T1000 (cell line): ENCODE measurements at places on chromosomes 4 and X.

- no peak for DNase-seq
These were observed 164.7 kb downstream of the PCDH18 start for GRCh38 chr4:137367620-137368019.

DNA sequence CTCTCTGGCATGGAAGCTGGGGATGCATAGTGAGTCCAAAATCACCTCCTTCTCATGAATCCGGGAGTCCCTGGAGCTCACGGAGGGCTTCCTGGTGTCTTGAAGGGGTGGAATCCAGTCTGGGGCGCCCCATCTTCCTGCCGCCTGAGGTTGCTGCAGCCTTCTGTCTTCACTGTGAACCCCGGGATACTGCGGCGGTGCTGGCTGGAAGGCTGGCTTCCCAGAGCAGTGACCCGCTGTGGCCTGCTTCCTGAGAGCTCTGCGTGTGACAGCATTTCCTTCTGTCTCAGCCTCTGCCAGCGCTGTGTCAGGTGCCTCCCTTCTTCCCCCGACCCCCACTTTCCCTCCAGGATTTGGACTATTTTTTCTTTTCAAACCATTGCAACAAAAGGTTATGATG lies 98.8 kb upstream of the STOX2 start:
- no peak for DNase-seq

- DNase-seq: no peak
These were observed at the start of gene LRP2BP for GRCh38 chr4:185395238-185395955. TSS of gene LRP2BP (minus strand) at chr4:185395924. CDS start at chr4:185378186, 17,738 bp downstream.

DNA sequence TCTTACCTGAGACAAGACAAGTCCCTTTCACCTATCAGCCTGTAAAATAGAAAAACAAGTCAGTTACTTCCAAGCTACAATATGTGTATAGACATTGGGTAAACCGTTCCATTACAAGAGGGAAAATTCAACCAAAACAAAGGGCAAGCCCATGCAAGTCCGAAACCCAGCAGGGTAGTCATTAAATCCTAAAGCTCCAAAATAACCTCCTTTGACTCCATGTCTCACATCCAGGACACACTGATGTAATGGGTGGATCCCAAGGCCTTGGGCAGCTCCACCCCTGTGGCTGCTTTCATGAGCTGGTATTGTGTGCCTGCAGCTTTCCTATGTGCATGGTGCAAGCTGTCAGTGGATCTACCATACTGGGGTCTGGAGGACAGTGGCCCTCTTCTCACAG lies 14.7 kb upstream of the FAM47B start:
- no peak for DNase-seq

GRCh38 chr4:78953769-78954666 lies 14.8 kb upstream of the PAQR3 start:
- no peak for DNase-seq

DNA sequence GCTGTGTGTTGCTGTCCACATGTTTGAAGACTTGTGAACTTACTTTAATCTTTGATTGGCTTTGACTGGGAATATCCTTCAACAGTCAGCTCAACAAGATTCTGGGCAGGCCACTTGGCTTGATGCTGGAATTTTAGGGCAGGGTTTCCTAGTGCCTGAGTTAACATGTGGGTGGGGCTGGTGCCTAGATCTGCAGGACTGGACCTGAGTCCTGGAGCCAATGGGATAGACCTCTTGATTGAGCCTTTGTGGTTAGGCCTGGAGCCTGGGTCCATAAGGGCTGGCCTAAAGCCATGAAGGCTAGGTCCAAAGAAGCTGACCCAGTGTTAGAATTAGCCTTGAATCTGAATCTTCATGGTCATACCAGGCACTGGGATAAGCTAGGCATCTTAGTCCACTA lies 757.1 kb upstream of the ADGRL3 start:
- no peak for DNase-seq

- no peak for DNase-seq
These were observed 106.5 kb downstream of the EFNB1 start for GRCh38 chrX:68935362-68935761.

- peak; percentile 25 for DNase-seq
These were observed 217.6 kb downstream of the ZNF674 start for GRCh38 chrX:46327566-46328115.

DNA sequence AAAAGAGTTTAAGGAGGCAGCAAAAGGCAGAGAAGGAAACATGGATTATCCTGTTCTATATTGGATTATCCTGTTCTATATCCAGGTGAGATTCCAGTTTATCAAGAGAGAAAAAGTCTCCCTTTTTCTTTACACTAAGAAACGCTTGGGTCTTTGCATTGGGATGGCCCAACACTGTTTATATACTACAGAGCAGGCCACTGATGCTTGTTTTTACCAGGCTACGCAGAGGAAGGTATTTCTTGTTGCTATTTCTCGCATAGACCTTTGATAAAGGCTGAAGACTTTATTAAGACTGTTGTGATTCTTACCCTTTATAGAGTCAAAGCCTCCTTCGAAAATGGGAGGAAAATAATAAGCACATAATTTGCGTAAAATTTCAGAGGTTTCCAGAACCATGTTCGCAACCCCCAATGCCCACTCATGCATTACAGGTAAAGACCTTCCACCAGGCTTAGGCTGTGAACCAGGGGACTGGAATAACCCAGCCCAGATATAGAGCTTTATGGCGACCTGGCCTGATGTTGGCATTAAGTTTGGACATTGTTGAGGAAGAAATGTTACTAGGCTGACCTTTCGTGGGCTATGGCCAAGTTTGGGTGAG lies 218.3 kb downstream of the PTTG2 start:
- no peak for DNase-seq

GRCh38 chrX:31464306-31464915 lies 392.6 kb upstream of the FTHL17 start:
- DNase-seq: no peak

DNA sequence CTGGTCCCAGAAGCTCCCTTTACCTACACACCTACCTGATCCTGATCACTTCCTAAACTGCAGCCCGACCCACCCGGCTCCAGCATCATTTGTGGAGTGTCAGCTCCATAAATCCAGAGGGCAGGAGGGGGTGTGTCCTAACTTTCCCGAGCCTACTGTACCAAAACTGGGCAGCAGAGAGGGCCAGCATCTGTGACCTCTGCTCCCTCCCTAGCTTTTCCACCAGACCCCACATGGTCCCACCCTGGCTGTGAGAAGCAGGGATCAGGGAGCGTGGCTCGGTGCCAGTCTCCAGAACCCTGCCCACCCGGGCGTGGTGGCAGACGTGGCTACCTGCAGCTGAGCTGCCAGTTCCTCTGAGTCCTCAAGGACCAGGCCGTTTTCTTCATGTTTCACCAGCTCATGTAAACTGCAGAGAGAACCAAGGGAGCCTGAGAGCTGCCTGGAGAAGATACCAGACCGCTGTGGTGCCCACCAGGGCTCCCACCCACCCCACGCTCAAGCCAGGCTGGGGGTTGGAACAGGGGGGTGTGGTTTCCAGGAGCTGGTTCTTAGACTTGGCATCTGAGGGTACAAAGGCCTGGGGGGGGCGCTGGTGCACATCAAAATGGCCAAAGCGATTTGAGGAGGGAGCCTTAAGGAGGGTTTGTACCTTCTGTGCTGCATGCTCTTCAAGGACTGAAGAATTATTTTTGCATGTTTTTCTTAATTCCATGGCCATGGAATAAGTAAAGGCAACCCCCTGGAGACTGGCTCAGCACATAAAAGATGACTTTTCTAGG lies 76.7 kb upstream of the DRD5 start:
- no peak for DNase-seq

- no peak for DNase-seq
These were observed 1.3 kb downstream of the NAF1 start for GRCh38 chr4:163165217-163166017.

- DNase-seq: no peak
These were observed 8.8 kb upstream of the FRMPD3 start for GRCh38 chrX:107440692-107441091.

- no peak for DNase-seq
These were observed 5.9 kb upstream of the HSD17B10 start for GRCh38 chrX:53440101-53440500.

- DNase-seq: no peak
These were observed at the start of gene ARL9 for GRCh38 chr4:56505269-56506130. TSS of gene ARL9 (plus strand) at chr4:56505791. CDS start at chr4:56505863, 72 bp downstream.

GRCh38 chr4:33437406-33437805 lies 2717.2 kb downstream of the PCDH7 start:
- no peak for DNase-seq

DNA sequence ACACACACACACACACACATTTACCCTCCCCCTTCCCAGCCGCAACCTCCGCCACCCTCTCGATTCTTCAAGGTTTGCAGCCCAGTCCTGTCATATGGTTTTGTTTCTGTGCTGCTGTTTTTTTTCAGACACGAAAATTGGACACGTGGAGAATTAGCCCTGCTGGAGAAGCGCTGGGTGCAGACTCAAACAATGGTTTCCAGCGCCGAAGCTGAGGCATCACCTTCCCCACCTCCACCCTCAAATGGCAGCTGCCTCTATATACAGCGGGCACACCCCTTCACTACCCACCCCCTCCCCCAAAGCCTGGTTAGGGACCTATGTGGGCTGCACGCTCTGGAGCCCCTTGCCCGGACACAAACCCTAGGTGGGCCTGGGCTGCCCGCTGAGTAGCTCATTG lies 87.9 kb downstream of the BCOR start:
- no peak for DNase-seq

DNA sequence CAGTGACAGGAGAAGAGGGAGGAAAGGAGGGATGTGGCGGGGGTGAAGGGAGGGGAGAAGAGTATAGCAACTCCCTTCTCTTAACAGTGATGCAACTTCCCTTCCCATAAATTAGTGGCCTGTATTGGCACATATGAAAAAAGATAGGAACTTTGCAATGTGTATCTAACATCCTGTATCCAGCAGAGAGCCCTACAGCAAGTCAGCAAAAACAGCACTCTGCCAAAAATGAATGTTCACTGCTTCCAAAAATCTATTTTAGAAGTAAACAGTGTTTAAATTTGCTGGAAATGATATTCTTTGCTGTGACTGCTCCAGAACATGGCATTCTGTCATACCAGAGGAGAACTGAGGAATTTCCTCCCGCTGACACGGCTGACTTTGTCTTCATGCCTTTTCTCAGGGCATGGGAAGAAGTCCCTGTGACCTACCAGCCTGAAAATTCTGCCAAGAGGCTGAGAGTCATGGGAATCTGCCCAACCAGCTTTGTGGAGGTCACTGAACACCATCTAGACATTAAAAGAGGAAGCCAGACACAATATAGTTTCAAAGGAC lies 343.4 kb upstream of the RASGEF1B start:
- no peak for DNase-seq

- DNase-seq: no peak
These were observed 61.9 kb downstream of the LARP1B start for GRCh38 chr4:128123036-128123435.

DNA sequence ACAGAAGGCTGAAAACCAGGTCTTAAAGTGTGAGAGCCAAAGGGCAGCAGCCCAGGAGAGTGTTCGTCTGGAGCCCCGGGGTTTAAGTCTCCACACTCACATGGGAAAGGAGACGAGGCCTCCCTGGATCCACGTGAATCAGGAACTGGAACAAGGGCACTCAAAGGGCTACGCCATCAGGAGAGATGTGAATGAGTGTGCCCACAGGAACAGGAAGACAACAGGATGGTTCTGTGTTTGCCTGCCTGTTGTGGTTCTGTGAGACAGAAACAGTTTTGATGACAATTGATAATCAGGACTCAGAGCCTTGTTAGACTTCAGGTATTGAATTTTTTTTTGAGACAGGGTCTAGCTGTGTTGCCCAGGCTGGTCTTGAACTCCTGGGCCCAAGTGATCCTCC lies 4.9 kb upstream of the CTBP1 start:
- no peak for DNase-seq

- DNase-seq: no peak
These were observed 85.4 kb downstream of the GPRIN3 start for GRCh38 chr4:89222170-89222569.

DNA sequence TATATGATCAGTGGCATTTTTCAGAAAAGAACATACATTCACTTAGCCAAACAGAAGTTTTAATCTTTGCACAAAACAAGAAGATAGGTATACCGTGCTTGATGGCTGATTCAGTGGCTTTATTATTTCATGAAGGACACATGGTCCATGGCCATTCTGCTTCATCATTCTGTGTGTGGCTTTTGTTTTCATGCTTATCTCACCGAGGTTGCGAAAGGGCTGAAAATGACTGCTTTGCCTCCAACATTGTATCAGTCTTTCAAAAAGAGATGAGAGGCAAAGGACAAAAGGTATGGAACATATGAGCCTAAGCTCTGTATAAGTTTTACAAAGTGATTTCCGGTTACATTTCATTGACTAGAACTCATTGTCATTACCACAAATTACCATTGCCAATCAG lies 541.1 kb downstream of the RAB28 start:
- no peak for DNase-seq

- peak; percentile 19 for DNase-seq
These were observed 2.5 kb downstream of the COQ2 start for GRCh38 chr4:83282049-83282535.

DNA sequence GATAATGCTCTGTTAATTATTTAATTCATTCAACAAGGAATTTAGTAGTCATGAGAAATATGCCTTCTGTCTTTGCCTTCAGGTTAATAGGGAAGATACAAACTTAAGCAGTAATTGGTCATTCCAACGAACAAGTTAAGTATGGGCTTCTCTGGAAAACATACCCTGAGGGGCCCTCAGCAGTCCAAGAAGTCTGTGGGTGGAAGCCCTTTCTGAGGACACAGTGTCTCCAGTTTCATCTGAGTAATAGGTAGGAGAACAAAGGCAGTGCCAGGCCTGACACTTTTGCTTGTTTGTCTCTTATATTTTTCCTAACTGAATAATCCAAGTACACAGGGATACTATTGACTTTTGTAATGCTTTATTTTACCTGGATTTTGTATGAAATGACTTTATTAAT lies 262.5 kb downstream of the FBXW7 start:
- peak; percentile 6 for DNase-seq

- DNase-seq: no peak
These were observed 761.0 kb downstream of the IL1RAPL1 start for GRCh38 chrX:29348288-29348687.

GRCh38 chrX:68534691-68535090 lies 35.8 kb downstream of the YIPF6 start:
- no peak for DNase-seq

- DNase-seq: no peak
These were observed 61.2 kb downstream of the GAB1 start for GRCh38 chr4:143397887-143398286.

DNA sequence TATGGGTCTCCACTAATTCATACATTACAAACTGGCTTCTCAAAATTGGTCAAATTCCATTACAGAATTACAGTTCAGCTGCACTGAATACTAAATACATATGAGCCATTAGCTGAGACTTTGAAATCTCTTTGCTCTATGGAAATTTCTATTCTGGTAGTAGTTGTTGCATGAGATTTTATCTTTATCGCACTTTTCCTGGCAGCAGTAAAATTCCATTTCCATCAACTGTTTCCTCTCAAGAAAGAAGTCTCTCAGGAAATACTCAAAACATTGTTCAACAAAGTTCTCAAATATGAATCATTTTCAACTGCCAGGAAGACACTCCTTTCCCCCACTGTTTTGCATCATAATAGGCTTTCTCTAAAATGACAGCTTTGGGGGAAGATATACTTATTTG lies 51.3 kb downstream of the ATP11C start:
- no peak for DNase-seq

GRCh38 chr4:72993876-72994275 lies 75.6 kb downstream of the COX18 start:
- DNase-seq: no peak

GRCh38 chr4:86661006-86661405 lies 66.9 kb downstream of the PTPN13 start:
- no peak for DNase-seq

- peak; percentile 24 for DNase-seq
These were observed 277.1 kb upstream of the TENM3 start for GRCh38 chr4:181966104-181966551.
